HAP-1 (cell line): ENCODE measurements at places on chromosomes 3 and 15.
A peak's percentile ranks its signal among the peaks of the same experiment; 100 is the strongest.

DNA sequence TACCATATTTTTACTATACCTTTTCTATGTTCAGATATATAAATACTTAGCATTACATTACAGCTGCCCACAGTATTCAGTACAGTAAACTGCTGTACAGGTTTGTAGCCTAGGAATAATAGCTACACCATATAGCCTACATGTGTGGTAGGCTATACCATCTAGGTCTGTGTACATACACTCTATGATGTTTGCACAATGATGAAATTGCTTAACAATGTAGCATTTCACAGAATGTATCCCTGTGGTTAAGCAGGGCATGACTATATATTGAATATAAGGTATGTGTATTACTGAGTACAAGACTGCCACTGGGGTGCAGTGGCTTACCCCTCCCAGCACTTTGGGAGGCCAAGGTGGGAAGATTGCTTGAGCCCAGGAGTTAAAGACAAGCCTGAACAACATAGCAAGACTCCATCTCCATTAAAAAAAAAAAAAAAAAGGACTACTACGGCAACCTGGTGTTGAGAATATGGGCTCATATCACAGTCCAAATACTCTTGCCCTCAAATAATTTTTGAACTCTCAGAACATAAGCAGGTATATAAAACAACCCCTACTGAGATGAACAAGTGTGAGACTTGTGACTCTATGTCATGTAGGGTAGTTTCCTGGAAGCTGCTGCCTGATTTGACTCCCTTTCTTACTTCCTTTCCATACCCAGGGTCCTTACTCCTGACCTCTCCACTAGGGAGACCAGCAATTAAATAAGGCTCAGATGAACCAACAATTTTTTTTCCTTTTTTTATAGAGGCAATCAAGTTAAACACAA is 4.8 kb downstream of the PPP1R14D start:
- DNase-seq: no peak

GRCh38 chr15:77974416-77975331 is 102.8 kb downstream of the TBC1D2B start:
- DNase-seq: peak; percentile 8

GRCh38 chr3:179100652-179101051 is 29.0 kb upstream of the ZMAT3 start:
- DNase-seq: no peak

GRCh38 chr15:69161878-69162213 is 1.4 kb downstream of the GLCE start:
- DNase-seq: no peak

GRCh38 chr3:195865752-195866151 is 42.6 kb downstream of the TNK2 start:
- no peak for DNase-seq

- no peak for DNase-seq
These were observed 25.9 kb upstream of the PLXNA1 start for GRCh38 chr3:126956866-126957650.
